ENCODE measurements at places on chromosomes 3 and 15. TPM values are rescaled to one million over a fixed set of nuclear protein-coding genes. Genes with fewer than 3 reads are reported as not detected.

Gene RBPMS2
- 0.14 TPM for total RNA-seq

Gene CDCP1
- 0.17 TPM for total RNA-seq

Gene ANKRD34C
- total RNA-seq: not detected

Gene RHOV
- not detected for total RNA-seq

Gene ATOSA
- 66.3 TPM for total RNA-seq
